ENCODE measurements at places on chromosomes 13 and 19.

DNA sequence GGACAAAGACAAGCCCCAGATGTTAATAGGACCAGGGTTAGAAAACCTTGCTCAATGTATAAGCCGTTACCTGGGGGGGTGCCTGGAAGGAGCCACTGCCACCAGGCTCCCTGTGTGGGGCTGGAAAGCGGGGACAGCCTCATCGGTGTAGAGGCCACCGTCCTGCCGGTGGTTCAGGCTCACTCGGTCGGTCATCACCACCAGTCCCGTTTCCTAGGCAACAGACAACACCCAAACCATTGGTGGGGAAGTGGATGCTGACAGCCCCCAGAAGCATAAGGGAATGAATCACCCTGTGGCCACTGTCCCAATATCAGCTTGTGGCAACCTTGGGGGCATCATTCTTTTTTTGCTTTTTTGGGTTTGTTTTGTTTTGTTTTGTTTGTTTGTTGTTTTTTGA, 55.8 kb downstream of the CPAMD8 start:
- no peak for DNase-seq

- no peak for DNase-seq
These were observed 1.1 kb upstream of the WTIP start for GRCh38 chr19:34480491-34480890.

DNA sequence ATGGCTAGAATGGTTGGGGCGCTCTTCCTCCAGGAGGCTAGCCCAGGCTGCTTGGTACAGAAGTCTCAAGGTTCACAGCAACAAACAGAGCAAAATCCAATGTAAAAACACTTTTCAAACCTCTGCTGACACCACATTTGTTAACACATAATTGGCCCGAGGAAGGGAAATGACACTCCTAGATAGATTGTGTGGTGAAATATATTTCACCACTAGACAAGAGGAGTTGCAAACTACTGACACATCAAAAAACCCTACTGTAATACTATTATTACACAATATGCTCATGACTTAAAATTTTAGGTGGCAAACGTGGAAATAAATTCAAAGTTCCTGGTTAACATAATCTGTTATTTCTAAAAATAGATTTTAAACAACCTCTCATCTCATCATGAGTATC, 643.6 kb downstream of the PCDH9 start:
- DNase-seq: no peak

- no peak for DNase-seq
These were observed at the start of gene DZIP1 for GRCh38 chr13:95644601-95645052. DZIP1 (minus strand) TSS chr13:95644706; CDS start chr13:95642029, 2,677 bp downstream.

DNA sequence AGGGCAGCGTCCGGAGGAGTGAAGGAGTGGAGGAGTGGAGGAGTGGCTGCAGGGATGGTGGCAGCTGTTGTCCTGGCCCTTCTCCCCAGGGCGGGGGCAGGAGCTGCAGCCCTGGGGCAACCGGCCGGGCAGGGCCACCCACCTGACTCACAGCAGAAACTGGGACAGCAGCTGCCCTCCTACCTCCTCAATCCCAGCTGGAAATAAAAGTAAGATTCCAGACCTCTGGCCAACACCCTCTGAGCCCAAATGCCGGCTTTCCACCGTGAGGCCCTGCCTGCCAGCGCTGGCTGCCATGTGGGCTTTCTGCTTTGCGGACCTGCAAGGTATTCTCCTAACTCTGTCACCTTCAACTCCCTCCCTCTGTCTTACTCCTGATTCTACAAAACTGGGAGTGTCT, 3.3 kb upstream of the CLPP start:
- DNase-seq: no peak

All from naive thymus-derived CD4-positive, alpha-beta T cell (primary cell).